ENCODE measurements at places on chromosomes 7 and 10.
A peak's percentile ranks its signal among the peaks of the same experiment; 100 is the strongest.

DNA sequence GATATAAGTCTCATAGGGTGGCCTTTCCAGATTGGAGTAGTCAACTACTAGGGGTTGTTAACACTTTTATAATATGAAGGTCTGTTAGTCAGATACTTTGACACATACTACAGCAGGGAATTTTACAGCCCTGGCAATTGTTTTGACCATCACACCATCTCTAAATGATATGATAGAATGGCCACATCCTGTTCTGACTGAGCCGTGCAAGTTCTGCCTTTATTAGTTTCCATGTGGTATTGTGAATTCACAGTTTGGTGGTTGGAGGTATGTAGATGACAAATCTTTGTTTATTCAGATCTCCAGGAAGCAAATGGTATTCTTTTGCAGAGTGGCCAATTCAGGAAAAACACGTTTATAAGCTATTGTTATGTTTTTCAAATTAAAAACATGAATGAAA, 83.0 kb downstream of the NRG3 start:
- DNase-seq: no peak

DNA sequence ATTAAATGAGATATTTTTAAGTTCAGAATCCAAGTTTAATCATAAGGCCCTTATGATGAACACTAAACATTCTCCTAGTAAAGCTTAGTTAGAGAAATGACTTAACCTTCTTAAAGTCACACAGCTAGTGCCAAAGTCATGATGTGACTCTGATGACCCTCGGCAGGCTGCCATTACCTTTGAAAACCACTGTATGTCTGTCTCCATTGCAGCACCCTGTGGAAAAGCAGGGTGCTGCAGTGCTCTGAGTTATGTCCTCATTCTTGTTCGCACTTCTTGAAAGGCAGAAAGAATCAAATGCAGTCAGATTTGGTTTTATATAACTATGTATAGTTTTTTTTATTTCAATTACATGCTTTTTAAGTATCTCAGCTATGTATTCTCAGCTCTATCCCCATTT, 105.0 kb downstream of the PHTF2 start:
- peak; percentile 31 for DNase-seq

DNA sequence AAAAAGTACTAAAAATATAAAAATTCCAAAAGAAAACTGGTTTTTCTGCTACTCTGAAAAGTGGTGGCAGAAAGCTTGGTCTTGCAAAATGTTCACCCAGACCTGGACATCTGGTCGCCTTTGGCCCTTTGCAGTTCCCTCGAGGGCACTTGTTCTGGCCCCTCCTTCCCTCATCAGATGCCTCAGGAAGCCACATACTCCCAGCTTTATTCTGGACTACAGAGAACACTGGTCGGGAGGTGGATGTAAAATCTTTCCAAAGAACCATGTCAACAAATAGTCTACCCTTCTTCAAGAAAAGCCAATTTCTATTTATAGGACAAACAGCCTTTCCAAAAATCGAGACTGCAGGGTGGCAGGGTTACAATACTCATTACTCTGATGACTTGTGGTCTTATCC, 726.1 kb downstream of the TNS3 start:
- no peak for DNase-seq

GRCh38 chr7:7652798-7653540, 12.4 kb downstream of the UMAD1 start:
- no peak for DNase-seq

- DNase-seq: no peak
Measured at GRCh38 chr10:57799625-57800024, 468.1 kb downstream of the IPMK start.
